ENCODE measurements at places on chromosomes 6 and 20.
A peak's percentile ranks its signal among the peaks of the same experiment; 100 is the strongest.

- no peak for DNase-seq
Measured at GRCh38 chr6:57434944-57435343, 117.5 kb downstream of the PRIM2 start.

DNA sequence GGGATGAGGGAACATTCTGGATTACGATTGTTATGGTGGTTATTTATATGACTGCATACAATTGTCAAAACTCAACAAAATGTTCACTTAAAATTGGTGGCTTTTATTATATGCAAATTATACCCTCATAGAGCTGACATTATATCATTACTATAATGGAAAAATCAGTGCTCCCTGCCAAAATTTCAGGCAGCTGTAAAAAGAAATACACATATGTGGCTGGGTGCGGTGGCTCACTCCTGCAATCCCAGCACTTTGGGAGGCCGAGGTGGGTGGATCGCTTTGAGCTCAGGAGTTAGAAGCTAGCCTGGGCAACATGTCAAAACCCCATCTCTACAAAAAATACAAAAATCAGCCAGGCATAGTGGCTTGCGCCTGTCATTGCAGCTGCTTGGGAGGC, 75.8 kb upstream of the SULF2 start:
- DNase-seq = no peak

DNA sequence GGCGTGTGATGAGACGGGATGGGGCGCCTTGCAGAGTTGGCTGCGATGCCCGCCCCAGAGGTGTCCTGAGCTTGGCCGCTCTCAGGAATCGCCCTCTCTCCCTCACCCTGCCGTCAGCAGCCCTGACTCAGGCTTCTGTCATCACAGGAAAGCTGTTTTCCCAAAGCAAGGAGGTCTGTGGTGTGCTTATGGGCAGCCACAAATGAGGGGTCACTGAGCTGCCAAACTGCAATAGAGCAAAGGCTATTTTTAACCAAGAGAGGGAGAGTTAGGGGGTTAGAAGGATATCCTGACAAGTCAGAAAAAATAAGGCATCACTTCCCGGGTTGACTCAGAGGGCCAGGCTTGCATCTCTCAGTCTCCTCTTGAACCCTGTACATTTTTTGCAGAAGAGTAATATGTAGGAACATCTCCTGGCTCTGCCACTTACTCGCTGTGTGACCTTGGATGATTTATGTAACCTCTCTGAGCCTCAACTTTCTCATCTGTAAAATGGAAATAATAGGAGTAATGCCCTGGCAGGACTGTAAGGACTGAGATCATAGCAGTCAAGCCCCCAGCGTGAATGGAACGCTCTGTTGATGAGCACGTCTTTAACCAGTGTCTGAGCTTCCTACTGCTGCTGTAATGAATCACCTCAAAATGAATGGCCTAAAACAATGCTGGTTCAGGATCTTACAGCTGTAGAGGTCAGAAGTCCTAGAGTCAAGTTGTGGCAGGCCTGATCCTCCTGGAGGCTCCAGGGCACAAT, 181.9 kb downstream of the NFATC2 start:
- DNase-seq = no peak

DNA sequence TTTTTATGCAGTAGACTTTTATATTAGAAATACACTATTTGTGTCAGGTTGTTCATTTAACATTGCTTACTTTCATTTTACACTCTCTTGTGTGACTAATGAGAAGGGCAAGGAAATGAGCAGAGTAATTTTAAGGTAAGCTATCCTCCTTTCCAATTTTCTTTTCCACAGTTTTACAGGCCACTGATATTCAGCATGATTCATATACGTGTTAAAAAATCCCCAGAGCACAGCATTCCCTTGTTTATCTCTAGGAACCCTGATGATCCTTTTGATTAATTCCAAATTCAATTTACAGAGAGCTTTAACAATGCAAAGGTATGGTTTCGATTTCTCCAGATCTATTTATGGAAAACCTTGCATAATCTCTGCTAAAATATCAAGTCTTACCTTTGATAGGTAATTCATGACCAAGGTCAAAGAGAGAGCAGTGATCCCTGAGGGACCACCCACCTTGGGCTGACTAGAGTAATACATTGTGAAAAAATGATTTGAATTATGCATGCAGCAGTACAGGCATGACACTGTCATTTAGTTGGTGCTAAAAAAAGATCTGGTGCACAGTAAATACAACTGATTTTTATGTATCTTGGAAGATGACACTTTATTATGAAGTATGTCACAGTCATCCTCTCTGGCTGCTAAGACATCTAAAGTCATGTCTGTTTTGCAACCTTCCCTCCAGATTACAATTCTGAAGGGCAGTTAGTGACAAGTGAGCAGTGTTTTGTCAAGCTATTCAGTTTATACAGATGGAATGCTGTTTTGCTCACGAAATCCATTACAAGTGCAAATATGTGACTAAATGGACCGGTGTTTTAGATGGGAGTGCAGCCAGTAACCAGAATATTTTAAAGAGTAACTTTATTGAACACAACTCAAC, 736.6 kb downstream of the EPHA7 start:
- no peak for DNase-seq

DNA sequence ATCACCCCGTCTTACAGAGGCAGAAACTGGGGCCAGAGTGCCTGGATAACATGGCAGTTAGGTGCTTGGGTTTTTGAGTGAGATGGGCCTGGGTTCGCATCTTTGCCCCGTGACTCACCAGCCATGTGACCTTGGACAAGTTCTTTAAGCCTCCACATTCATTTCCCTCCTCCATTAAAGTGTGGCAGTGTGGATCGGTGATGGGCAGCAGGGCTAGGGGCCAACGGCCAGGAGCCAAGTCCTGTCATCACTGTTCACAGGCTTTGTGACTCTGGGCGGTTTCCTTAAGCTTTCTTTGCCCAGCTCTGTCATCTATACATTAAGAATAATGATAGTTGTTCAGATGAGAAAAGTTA, 85.5 kb upstream of the PMEPA1 start:
- no peak for DNase-seq

DNA sequence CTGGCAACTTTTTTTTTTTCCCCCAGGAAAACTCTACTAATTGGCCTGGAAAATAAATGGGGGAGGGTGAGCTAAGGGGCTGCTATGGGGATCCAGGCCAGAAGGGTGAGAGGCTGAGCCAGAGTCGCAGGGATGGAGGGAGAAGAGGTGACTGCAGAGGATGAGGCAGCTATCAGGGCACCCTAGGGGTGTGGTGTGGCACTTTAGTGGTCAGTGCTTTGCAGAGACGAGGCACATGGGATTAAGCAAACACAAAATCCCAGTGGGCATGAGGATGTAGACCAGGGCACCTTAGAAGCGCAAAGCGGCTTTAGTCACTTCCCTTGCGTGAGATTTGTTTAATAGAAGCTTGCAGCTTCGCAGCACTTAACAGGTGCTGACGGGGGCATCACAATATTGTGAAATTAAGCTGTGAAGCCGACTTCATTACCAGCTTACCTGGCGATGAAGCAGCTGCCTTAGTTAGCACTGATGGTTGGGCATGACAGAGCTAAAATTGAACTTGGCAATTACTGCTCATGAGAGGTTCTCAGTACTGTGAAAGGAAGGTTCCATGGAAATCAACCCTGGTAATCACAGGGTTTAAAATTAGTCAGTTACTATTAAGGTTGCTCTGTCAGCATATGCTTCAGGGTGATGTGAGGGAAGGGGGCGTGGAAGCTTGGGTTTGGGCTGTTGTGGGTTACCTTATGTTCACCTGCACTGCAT, 26.0 kb downstream of the TOX2 start:
- no peak for DNase-seq

- DNase-seq = peak; percentile 12
Measured at GRCh38 chr20:11098888-11099287, 425.1 kb upstream of the JAG1 start.

DNA sequence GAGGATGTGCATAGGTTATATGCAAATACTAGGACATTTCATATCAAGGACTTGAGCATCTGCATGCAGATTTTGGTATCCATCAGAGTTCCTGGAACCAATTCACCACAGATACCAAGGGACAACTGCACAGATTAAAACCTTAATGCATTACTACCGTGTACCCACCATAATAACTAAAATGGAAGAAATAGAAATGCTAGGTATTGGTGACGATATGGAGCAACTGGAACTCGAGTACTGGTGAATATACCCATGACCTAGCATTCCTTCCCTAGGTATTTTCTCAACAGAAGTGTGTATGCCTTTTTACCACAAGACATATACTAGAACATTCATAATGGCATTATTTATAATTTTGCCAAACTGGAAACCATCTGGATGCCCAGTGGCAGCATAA, 18.5 kb downstream of the KCNS1 start:
- DNase-seq = no peak

- no peak for DNase-seq
Measured at GRCh38 chr6:134945045-134945444, 4.9 kb downstream of the ALDH8A1 start.

GRCh38 chr6:154933181-154933827, 61.8 kb upstream of the TIAM2 start:
- no peak for DNase-seq

DNA sequence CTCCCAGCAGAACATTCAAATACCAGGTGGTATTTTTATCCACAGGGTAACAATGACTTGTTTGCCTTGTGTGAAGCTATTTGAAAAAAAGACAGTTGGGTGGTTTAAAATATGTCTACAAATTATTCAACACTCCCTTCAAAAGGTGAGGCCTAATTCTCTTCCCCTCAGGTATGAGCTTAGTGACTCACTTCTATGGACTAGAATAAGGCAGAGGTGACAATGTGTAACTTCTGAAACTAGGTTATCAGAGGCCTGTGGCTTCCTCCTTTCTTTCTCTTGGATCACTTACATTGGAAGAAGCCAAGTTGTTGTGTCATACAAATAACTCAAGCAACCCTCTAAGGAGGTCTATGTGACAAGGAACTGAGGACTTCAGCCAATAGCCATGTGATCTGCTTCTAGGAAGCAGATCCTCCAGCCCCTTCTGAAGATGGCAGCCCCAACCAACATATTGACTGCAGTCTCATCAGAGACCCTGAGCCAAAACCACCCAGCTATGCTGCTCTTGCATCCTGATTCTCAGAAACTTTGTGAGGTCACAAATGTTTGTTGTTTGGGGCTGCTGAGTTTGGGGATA, 102.6 kb downstream of the SNAP25 start:
- no peak for DNase-seq

DNA sequence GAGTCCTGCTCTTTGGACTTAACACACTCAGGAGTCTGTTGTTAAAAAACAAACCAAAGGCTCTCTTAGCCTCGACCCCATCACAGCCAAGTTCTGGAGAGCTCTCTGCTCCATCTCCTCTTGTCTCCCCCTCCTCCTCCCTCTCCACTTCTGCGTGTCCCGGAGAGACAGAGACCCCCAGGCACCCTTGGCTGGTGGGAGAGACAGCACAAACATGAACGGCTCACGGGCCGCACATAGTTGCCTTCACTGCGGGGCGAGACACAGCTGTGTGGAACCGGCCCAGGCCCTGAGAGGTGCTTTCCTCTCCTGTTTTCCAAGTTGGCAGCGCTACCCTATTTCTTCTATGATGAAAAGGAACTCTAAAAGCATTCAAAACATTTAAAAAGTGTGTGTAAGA, 23.3 kb upstream of the MYT1 start:
- no peak for DNase-seq

DNA sequence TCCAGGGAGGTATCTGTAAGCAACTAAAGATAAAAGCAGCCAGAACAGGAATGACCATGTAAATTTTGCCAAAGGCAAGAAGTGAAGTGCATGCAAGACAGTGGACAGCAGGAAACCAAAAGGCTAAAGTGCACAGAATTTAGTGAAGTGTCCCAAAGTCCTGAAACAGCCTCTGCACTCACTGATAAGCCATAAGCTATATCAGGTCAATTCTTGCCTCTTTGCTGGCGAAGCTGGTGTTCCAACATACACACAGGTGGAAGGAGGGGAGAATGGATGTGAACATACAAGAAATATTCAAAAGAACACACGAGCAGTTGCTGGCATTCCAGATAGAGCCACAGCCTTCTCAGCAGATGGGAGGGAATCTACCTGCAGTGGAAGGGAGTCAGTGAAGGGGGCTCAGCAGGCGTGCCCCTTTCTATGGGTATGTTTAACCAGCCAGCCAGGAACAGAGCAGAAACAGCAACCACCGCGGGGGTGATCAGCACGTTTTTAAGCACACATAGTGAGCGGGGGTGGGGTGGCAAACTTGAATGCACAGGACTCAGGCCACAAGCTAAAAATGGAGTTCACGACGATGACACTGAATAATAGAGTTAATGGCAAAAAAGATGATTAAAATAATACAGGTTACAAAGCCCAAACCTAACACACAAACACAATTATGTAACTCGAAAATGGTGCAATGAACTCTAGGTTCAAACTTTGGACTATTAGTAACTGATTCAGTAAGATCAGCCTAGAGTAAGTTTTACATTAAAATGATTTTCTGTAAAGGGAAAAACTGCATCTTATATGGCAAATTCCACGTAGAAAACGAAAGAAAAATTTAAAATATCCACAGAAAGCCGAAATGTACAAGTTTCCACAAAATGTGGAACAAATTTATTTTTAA, 1.2 kb downstream of the ECI2 start:
- DNase-seq = peak; percentile 29

DNA sequence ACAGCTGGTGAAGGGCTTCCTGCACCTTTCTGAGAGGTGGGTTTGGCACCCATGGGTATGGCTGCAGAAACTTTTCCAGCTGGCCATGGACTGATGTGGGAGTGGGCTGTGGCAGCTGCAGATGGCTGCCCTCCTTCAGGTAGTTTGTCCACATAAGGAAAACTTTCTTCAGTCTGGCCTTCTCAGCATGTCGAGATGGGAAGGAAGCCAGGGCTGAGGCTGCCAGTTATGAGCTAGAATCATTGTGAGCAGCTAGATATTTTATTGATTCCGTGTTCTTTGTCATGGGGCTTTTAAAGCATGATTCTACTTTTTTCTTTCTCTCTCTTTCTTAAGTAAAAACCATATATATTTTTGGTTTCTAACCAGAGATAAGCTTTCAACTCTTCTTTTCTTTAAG, 16.6 kb downstream of the NKX2-4 start:
- DNase-seq = no peak

DNA sequence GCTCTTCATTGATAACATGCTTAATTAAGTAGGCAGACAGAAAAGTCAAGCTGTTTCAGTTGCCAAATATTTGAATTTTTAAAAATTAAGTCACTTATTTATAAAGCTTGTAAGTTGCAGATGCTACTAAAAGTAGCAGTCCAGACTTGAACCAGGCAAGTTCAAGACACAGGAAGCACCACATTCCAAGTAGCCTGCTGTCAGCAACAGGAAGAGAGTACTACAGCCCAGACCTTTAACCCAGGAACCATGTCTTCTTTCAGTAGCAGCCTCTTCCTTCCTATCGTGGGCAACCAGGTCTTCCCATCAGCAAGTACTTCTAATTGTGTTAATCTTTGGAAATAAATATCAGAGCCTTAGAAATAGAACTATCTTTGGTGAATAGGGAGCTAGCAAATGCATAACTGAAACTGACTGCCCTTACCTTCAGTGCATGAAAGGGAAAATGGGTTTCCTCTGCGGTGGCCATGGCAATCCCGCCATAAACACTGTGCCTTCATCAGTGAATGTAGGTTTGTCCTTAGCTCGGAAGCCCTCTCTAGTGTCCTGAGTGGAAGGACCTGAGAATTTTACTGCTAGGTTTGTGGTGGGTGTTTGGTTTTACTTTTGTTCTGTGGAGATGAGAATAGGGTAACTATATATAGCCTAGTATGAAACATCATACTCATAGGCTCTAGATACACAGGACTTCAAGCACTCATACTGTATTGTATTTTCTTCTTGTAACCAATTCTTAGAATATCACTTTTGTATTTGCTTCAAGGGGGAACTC, 95.6 kb downstream of the SYCP2 start:
- DNase-seq = no peak

GRCh38 chr20:34045930-34046725, 52.4 kb downstream of the RALY start:
- peak; percentile 65 for DNase-seq

All from iPS-NIHi11 (cell line).